HFFc6 (cell line): ENCODE measurements at places on chromosomes 12 and 14. TPM values are rescaled to one million over a fixed set of nuclear protein-coding genes. Genes with fewer than 3 reads are reported as not detected.

- no peak for DNase-seq
These were observed 12.5 kb downstream of the PLD4 start for GRCh38 chr14:104937161-104937560.

GRCh38 chr12:51883998-51884675 lies 3.8 kb upstream of the ANKRD33 start:
- DNase-seq, result no peak

DNA sequence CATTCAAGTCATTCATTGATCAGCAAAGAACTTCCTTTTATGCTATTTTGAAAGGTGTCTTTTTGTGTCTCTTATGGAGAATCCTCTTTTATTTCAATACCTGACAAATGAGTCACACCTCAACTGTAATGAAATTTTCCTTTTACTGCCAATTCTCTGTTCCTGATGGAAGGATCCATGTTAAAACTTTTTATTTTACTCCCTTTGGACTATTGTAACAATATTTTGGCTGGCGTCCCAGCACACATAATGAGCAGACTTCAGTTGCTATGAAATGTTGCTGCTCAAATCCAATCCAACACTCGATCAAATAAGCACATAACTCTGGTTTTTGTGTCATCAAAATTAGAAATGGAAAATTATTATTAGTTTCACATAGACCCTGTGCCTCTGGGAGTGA lies 21.9 kb upstream of the SLC15A5 start:
- no peak for DNase-seq

DNA sequence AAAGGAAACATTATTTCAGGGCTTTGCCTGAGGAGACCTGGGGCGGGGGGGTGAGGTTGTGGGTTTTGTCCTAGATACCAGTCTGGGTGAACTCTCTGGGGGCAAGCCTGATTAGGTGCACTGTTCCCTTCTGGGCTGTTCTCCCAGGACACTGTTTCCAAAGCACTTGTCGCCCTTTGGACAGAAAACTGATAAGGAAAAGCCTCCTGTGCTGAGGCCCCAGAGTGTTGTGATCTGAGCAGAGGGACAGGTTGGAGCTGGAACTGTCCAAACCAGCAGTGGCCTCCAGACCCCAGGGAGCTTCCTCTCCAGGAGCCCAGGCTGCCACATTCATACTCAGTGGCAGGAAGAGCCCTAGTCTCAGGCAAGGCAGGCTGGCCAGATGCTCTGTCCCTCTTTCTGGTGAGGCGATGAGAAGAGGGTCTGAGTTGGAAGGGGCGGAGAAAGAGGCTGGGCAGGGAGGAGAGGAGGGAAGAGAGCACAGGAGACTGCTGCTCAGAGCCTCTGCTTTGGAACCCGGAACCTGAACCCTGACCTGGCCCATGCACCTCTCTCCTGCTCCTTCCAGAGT lies 1.9 kb downstream of the GALNT16 start:
- no peak for DNase-seq

The KRT74 gene
- not detected in 2 replicates for total RNA-seq

The SLC38A4 gene
- total RNA-seq, result 10.3 to 12.4 TPM (median 12.0 TPM) in 3 replicates

The NR4A1 gene
- 10.4 to 46.6 TPM (median 18.6 TPM) in 3 replicates for total RNA-seq
